ENCODE measurements at places on chromosomes 2 and 18. TPM values are rescaled to one million over a fixed set of nuclear protein-coding genes. Genes with fewer than 3 reads are reported as not detected.

- H3K27me3 ChIP-seq = no peaks in the 10 kb centered on the region
- no peak for DNase-seq
- H3K4me1 ChIP-seq = peaks cover 10% of the 10 kb centered on the region
- H3K36me3 ChIP-seq = no peaks in the 10 kb centered on the region
- peak overlapping the region; percentile 58 for H3K27ac ChIP-seq
- H3K4me3 ChIP-seq = no peak overlapping the region
These were observed 35.6 kb downstream of the CYB5A start for GRCh38 chr18:74256190-74256589.

PLGLB1 gene
- total RNA-seq = 2.1 TPM

- no peak for DNase-seq
- H3K27me3 ChIP-seq = no peaks in the 10 kb centered on the region
These were observed 303.5 kb downstream of the CDCA7 start for GRCh38 chr2:173657996-173658717.

GRCh38 chr2:71884303-71885042, 263.2 kb downstream of the CYP26B1 start:
- no peak overlapping the region for H3K27ac ChIP-seq
- H3K4me3 ChIP-seq = no peak overlapping the region
- no peak for DNase-seq

DNA sequence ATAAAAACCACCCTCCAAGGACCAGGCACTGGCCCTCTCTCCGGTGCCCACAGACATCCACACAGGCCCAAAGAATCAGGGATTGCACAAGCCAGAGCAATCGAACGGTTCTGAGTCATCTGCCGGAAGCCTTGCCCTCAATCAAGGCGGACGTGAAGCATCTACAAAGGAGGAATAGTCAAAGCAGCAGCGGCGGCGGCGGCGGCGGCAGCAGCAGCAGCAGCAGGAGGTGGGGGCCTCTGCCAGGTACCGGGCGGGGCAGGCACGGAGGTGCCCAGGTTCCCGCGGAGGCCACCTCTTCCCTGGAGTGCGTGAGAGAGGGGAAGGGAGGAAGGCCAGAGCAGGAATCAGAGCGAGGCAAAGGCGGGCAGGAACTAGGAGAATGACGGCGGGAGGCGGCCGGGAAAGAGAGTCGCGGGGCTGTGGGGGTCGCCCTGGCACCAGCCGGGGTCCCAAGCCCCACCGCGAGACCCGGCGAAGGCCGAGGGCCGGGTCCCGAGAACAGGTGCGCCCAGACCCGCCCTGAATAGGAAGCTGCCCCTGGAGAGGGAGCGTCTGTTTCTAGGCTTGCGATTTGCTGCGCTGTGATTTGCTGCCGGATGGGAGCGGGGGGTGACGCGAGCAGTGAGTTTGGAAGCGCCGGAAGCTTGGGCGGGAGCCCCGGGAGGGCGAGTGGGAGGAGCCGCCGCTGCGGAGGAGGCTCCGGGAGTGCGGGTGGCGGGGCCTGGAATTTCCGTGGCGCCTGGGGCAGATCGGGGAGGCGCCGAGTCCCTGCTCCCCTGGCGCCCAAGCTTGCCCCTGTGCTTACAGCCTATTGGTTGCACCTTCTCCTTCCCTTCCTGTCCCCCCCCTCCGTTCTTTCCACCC, at the start of gene SERPINB8:
SERPINB8 (plus strand) TSS at position 140 of the 867 bp plus-strand sequence. CDS start 8,228 bp downstream, outside the sequence.
- peaks cover 3% of the 10 kb centered on the region for H3K4me1 ChIP-seq
- H3K27ac ChIP-seq = peak within 1 kb of the TSS; percentile 85
- H3K27me3 ChIP-seq = no peaks in the 10 kb centered on the region
- DNase-seq = peak; percentile 92
- H3K4me3 ChIP-seq = peak within 1 kb of the TSS; percentile 92

DNA sequence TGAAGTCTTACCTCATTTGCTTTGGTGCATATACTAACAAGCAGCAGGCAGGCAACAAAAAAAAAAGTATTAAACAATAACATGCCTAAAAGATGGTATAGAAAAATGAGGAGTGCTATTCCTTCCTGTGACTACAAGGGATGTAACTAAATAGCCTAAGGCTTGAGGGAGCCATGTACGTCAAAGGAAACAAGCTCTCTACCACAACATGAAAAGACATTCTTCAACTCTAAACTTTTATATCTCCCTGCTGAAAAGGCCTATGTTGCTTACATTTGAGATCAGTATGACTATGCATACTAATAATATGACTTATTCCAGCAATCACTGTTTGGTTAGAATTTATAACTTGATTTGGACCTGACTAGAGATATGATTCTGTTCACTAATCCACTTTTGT, 347.9 kb downstream of the ADCYAP1 start:
- H3K4me1 ChIP-seq = no peaks in the 10 kb centered on the region
- no peaks in the 10 kb centered on the region for H3K36me3 ChIP-seq

- no peak overlapping the region for H3K27ac ChIP-seq
- no peaks in the 10 kb centered on the region for H3K36me3 ChIP-seq
- H3K27me3 ChIP-seq = no peaks in the 10 kb centered on the region
- DNase-seq = no peak
- no peaks in the 10 kb centered on the region for H3K4me1 ChIP-seq
These were observed 44.8 kb upstream of the C2orf15 start for GRCh38 chr2:99096728-99097127.

DNA sequence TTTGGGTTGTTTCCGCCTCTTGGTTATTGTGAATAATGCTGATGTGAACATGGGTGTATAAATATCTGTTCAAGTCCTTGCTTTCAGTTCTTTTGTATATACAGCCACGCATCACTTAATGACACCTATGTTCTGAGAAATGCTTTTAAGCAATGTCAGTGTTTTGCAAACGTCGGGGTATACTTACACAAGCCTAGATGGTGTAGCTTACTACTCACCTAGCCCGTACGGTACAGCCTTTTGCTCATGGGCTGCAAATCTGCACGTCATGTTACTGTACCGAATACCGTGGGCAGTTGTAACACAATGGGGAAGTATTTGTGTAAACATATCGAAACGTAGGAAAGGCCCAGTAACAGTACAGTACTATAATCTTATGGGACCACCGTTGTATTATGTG, 12.4 kb downstream of the RALB start:
- H3K27ac ChIP-seq = no peak overlapping the region
- no peaks in the 10 kb centered on the region for H3K27me3 ChIP-seq
- DNase-seq = no peak
- no peaks in the 10 kb centered on the region for H3K36me3 ChIP-seq
- no peak overlapping the region for H3K4me3 ChIP-seq
- peaks cover 2% of the 10 kb centered on the region for H3K4me1 ChIP-seq

GRCh38 chr2:239004274-239005015, 156.6 kb downstream of the TWIST2 start:
- H3K27ac ChIP-seq = no peak overlapping the region
- no peak for DNase-seq
- H3K27me3 ChIP-seq = no peaks in the 10 kb centered on the region
- no peak overlapping the region for H3K4me3 ChIP-seq
- H3K36me3 ChIP-seq = no peaks in the 10 kb centered on the region
- peaks cover 10% of the 10 kb centered on the region for H3K4me1 ChIP-seq

GRCh38 chr2:48781366-48781765, 25.8 kb upstream of the LHCGR start:
- no peak for DNase-seq
- no peaks in the 10 kb centered on the region for H3K27me3 ChIP-seq
- no peak overlapping the region for H3K4me3 ChIP-seq
- H3K27ac ChIP-seq = no peak overlapping the region
- H3K4me1 ChIP-seq = no peaks in the 10 kb centered on the region
- no peaks in the 10 kb centered on the region for H3K36me3 ChIP-seq

LAMA1 gene
- 2.7 TPM for total RNA-seq

GRCh38 chr18:75216911-75217689, 6.5 kb downstream of the TSHZ1 start:
- H3K4me1 ChIP-seq = peaks cover 19% of the 10 kb centered on the region
- H3K36me3 ChIP-seq = no peaks in the 10 kb centered on the region
- no peak for DNase-seq
- H3K27me3 ChIP-seq = no peaks in the 10 kb centered on the region
- H3K27ac ChIP-seq = peak overlapping the region; percentile 68

- DNase-seq = no peak
- H3K36me3 ChIP-seq = no peaks in the 10 kb centered on the region
- peaks cover 2% of the 10 kb centered on the region for H3K4me1 ChIP-seq
- no peaks in the 10 kb centered on the region for H3K27me3 ChIP-seq
- no peak overlapping the region for H3K4me3 ChIP-seq
- no peak overlapping the region for H3K27ac ChIP-seq
These were observed 169.1 kb downstream of the RPIA start for GRCh38 chr2:88860421-88861075.

GRCh38 chr2:190714958-190715357, 66.1 kb downstream of the NAB1 start:
- no peak overlapping the region for H3K27ac ChIP-seq
- no peaks in the 10 kb centered on the region for H3K27me3 ChIP-seq
- no peaks in the 10 kb centered on the region for H3K4me1 ChIP-seq
- H3K36me3 ChIP-seq = no peaks in the 10 kb centered on the region
- no peak for DNase-seq
- H3K4me3 ChIP-seq = no peak overlapping the region

GRB14 gene
- 12.5 TPM for total RNA-seq

IL36A gene
- total RNA-seq = not detected

DNA sequence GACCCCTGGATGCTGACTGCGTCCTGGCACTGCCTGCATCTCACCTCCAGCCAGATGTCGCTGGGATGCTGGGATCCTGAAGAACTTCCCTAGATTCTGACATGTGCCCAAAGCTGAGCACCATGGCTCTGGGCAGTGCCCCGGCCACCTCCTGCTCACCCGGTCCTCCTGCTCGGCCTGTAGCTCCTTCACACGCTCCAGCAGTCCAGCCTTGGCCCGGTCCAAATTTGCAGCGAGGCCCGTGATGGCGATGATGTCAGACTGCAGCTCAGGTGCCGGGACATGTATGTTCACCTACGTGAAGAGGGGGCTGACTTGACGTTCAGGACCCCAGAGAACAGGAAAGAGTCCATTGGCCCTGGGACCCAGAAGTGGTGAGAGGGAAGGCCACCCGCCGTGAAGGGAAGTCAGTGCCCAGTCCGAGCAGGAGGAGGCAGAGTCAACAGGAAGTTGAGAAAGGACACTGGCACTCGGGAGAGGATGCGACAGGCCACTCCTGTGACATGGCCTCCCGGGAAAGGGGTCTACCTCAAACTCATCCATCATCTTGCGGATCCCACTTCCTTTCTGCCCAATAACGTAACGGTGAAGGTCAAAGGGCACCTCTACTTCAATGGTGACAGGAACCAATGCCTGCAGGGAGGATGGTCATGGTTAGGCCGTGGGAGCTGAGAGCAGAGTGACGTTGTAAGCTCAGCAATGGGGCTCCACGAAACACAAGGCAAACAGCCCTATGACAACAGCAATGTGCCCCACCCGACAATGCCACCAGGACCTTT, 46.7 kb downstream of the ANO7 start:
- H3K4me3 ChIP-seq = no peak overlapping the region
- no peaks in the 10 kb centered on the region for H3K27me3 ChIP-seq
- no peak overlapping the region for H3K27ac ChIP-seq
- DNase-seq = no peak

- no peak for DNase-seq
- no peak overlapping the region for H3K4me3 ChIP-seq
- H3K27me3 ChIP-seq = no peaks in the 10 kb centered on the region
- H3K27ac ChIP-seq = no peak overlapping the region
These were observed 7.7 kb upstream of the RHOB start for GRCh38 chr2:20439193-20439475.

- DNase-seq = no peak
- no peaks in the 10 kb centered on the region for H3K4me1 ChIP-seq
- no peaks in the 10 kb centered on the region for H3K36me3 ChIP-seq
- no peaks in the 10 kb centered on the region for H3K27me3 ChIP-seq
- no peak overlapping the region for H3K4me3 ChIP-seq
These were observed 45.1 kb downstream of the SLC9A2 start for GRCh38 chr2:102664471-102664909.

DNA sequence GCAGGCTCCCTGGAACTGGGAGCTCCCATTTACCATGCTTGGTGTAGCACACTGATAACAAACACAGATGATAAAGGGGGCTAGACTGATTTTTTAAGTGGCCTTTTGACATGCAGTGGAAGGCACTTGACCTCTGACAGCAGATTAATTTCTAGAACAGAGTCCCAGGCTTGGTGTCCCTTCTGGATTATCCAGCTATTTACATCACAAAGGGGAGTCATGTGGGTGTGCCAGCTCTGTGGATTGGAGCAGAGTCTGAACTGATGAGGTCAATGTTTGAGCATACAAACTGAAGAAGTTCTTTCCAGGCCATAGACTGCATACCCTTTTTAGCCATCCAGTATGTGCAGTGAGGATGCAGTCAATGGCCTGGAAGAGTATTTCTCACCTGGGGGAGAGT, 31.5 kb upstream of the SIX2 start:
- no peaks in the 10 kb centered on the region for H3K4me1 ChIP-seq
- DNase-seq = no peak
- H3K27ac ChIP-seq = no peak overlapping the region
- H3K27me3 ChIP-seq = no peaks in the 10 kb centered on the region
- H3K36me3 ChIP-seq = no peaks in the 10 kb centered on the region

- H3K36me3 ChIP-seq = no peaks in the 10 kb centered on the region
- no peak overlapping the region for H3K27ac ChIP-seq
- H3K4me3 ChIP-seq = no peak overlapping the region
- H3K4me1 ChIP-seq = no peaks in the 10 kb centered on the region
These were observed 634.3 kb upstream of the FANCL start for GRCh38 chr2:58875436-58875835.

- no peaks in the 10 kb centered on the region for H3K36me3 ChIP-seq
- no peaks in the 10 kb centered on the region for H3K4me1 ChIP-seq
- DNase-seq = no peak
- H3K27me3 ChIP-seq = no peaks in the 10 kb centered on the region
- H3K4me3 ChIP-seq = no peak overlapping the region
These were observed 23.5 kb downstream of the B3GNT7 start for GRCh38 chr2:231418820-231419640.

DNA sequence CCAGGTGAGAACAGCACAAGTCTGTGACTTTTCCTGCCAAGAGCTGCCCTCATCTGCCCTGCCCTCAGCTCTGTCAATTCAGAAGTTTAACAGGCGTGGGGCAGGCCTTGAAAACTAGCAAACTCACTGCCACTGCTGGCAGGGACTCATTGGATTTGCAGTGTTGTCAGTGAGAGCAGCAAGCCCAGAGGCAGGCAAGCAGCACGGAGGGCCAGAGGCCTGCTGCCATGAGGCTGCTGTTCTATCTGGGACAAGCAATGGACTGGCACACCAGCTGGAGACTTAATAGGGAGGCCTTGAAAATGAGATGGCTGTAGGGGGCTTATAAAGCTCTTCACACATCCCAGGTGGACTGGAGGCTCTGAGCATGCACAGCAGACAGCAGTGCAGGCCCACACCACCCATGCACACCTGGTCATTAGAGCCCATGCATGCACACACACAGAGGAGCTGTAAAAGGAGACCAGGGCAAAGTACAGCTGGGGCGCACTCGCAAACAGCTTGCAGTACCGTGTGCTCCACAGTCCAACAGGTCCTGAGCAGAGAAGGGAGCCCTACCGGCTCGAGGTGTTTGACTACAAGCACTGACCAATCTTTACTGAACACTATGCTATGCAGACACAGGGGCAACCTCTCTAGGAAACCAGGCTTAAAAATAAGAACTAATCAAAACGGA, 28.7 kb downstream of the MGAT4A start:
- peaks cover 3% of the 10 kb centered on the region for H3K4me1 ChIP-seq
- no peaks in the 10 kb centered on the region for H3K27me3 ChIP-seq
- no peaks in the 10 kb centered on the region for H3K36me3 ChIP-seq
- H3K4me3 ChIP-seq = no peak overlapping the region

GRCh38 chr2:63818271-63818670, 23.4 kb upstream of the UGP2 start:
- no peaks in the 10 kb centered on the region for H3K36me3 ChIP-seq
- H3K4me3 ChIP-seq = no peak overlapping the region
- no peak for DNase-seq
- H3K27ac ChIP-seq = no peak overlapping the region
- no peaks in the 10 kb centered on the region for H3K4me1 ChIP-seq
